HCT116 (cell line): ENCODE measurements at places on chromosomes 2 and 18. TPM values are rescaled to one million over a fixed set of nuclear protein-coding genes. Genes with fewer than 3 reads are reported as not detected.

- DNase-seq: no peak
These were observed 198.5 kb downstream of the LOXHD1 start for GRCh38 chr18:46458472-46458871.

- DNase-seq: peak; percentile 18
These were observed 27.3 kb downstream of the LPIN2 start for GRCh38 chr18:2985628-2986027.

- no peak for DNase-seq
These were observed 118.4 kb upstream of the TMEM18 start for GRCh38 chr2:795531-796041.

GRCh38 chr2:7721413-7721995, 804.3 kb downstream of the RNF144A start:
- DNase-seq: no peak

ABHD3 gene
- 29.9 TPM for total RNA-seq

PTGR3 gene
- total RNA-seq: 25.3 TPM

- no peak for DNase-seq
These were observed 5.4 kb downstream of the IL1R1 start for GRCh38 chr2:102147935-102148334.

DNA sequence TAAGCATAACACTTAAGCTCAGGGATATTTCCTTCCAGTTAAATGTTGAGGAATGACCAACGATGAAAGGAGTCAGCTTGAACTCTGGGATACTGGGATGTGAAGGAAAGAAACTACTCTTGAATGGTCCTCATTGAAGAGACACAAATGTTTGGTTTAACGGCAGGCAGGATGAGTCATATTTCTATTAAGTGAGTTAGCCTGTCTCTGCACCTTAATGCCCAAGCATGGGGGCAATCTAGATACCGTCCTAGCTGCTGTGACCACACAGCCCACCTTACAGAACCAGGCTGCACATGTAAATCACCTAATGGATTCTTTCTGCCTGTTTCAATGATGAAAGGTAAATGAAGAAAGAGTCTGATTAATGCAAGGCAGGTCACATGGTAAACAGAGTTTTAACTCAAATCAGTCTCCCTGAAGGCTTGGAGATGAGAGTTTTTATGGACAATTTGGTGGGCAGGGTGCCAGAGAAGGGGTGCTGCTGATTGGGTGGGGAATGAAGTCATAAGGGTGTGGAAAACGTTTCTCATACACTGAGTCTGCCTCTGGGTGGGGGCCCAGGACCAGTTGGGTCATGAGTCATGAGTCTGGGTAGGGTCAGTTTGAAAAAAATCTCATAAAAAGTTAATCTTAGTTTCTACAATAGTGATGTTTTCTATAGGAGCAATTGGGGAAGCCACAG, 144.6 kb upstream of the MMADHC start:
- DNase-seq: no peak

DNA sequence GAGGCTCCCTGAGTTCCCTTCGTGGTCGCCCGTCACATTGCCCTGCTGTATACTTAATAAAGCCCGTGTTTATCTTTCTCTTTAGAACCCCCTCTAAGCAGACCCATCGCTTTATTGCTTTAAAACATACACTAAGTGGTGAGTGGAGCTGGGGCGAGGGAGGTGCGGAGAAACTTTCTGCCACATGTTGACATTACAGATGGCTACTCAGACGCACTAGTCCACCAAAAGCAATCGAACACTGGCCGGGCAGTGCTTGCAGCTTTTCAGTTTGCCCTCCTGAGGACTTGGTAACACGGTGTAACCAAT, 859 bp upstream of the COLEC12 start:
- no peak for DNase-seq

DNA sequence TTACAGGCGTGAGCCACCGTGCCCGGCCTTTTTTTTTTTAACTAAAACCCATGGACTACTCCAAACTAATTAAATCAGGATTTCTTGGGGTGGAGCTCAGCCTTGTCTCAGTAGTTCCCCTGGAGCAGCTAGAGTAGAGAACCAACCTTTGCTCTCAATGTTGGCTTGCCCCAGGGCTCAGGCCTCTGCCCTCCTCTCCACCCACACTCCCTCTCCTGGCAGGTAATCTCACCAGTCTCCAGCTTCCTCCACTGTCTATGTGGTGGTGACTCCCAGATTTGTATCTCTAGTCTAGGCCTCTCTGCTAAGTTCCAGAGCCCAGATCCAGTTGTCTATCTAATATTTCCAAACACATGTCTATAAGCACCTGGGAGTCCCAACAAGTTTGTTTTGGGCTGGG, 9.6 kb upstream of the MTA3 start:
- peak; percentile 3 for DNase-seq

RETREG2 gene
- total RNA-seq: 63.7 TPM

- DNase-seq: no peak
These were observed 186.1 kb downstream of the INHBB start for GRCh38 chr2:120531863-120532600.

GRCh38 chr2:234840336-234840735, 111.5 kb upstream of the SH3BP4 start:
- peak; percentile 71 for DNase-seq

DNA sequence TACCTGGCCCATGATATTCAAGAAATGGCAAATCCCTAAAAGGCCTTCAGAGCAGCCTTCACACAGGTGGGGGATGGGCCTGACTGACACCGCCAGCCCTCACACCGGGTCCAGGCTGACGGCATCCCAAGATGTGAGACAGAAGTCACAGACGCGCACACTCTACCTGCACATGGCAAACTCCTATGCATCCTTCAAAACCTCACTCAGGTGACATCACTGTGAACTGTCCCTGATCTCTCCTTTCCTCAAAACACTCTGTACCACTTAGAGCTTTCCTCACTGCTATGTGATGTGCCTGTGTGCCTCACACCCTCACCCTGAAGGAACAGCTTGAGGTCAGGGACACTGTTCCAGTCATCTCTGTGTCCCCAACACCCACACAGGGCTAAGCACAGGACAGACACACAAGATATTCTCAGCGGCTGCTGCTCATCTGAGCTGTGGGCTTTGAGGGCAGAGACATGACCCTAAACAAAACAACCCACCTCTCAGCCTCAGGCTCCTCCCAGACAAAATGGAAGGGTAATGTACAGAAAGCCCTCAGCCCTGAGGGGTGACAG, 27.5 kb downstream of the BIN1 start:
- DNase-seq: no peak

FHOD3 gene
- total RNA-seq: 4.0 TPM

GRCh38 chr2:95240091-95240490, 32.8 kb downstream of the ZNF892 start:
- no peak for DNase-seq

DNA sequence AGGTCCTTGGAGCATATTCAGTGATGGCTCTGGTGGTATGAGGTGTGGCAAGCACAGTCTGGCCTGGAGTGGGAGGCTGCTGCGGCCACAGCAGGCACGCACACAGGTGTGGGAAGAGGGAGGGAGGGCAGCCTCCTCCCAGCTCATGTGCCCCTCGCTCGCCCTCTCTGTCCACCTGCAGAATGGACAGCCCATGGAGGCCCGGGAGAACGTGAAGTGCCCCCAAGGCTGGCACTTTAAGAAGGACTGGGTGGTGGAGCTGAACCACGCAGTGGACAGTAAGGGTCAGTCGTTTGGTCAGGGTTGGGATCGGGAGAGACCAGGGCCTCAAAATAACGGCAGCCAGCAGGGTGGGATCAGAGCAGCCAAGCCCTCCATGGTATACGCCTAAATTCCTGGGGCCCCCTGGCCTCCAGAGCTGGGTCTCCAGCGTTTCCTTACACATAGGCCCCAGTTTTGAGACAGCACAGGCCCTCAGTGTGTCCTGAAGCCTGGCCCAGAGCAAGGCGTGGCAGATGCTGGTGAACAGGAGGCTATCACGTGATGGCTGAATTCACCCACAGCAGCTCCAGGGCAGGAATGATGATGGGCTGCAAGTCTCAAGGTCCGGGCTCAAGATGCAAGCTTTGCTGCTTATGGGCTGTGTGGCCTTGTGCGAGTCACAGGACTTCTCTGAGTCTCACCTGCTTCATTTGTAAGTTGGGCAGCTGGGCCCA, 47.9 kb downstream of the FER1L5 start:
- DNase-seq: no peak

PLEKHH2 gene
- 7.8 TPM for total RNA-seq

DNA sequence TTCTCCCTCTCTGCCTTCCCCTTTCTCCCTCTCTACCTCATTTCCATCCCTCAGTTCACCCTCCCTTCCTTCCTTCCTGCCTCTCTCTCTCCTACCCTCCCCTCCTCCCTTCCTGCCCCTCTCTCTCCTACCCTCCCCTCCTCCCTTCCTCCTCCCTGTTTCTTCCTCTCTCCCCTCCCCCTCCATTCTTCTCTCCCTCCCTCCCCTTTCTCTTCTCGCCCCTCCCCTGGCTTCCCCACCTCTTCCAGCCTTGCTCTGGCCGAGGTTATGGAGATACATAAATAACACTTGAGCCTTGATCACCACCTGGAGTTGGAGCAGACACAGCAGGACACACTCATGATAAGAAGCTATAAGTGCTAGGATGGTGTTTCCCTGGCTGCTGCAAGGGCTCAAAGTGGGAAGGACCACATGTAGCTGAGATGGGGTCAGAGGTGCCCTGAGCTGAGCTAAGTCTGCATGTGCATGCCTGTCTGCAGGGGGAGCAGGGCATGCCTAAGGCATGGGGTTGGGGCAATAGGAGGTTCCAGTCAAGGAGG, 326.1 kb upstream of the HS6ST1 start:
- DNase-seq: no peak

DNA sequence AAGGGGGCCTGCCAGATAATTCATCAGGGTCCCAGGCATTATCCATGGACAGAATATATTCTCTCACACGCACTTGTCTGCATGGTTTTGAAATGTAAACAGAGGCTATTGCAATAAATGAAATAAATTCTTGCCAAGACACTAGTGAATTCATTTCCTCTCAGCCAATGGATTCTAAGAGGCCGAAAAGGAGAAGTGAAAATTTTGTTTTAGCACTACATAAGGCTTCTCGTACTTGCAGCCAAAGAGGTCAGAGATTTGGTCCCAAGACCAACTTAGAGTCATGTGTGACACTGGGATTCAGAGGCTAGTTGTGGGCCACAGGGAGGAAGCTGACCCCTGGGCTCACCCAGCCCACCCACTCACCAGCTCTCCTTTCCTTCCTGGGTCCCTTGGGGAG, 184.1 kb upstream of the GLI2 start:
- no peak for DNase-seq

DNA sequence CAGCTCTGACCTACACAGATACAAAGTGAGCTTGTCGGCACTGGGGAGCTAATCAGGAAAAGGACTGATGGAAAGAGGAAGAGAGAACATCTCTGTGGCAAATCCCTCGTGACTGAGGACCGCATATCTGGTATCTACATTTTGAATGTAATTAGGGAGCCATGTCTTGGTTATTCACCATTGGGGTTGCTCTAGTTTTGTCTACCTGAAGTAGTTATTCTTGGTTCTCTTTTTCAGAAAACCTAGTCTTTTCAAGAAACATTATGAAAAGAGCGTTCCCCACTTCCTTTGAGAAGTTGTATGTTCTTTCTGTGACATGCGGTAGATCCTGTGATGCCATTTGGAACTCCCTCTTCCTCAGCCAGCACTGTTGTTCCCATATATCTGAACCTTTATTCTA, 104.4 kb downstream of the DOCK10 start:
- no peak for DNase-seq

DNA sequence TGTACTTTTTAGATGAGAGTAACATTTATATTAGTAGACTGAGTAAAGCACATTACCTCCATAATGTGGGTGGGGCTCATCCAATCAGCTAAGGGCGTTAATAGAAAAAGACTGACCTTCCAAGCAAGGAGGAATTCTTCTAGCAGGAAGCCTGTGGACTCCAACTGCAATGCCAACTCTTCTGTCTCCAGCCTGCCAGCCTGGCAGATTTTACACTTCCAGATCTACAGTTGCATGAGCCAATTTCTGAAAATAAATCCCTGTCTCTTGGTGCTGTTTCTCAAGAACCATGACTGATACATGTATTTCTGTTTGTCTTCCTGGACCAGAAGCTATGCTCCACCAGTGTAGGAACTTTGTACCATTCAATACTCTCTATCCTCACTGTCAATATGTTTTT, 69.0 kb upstream of the LMAN1 start:
- DNase-seq: no peak

DNA sequence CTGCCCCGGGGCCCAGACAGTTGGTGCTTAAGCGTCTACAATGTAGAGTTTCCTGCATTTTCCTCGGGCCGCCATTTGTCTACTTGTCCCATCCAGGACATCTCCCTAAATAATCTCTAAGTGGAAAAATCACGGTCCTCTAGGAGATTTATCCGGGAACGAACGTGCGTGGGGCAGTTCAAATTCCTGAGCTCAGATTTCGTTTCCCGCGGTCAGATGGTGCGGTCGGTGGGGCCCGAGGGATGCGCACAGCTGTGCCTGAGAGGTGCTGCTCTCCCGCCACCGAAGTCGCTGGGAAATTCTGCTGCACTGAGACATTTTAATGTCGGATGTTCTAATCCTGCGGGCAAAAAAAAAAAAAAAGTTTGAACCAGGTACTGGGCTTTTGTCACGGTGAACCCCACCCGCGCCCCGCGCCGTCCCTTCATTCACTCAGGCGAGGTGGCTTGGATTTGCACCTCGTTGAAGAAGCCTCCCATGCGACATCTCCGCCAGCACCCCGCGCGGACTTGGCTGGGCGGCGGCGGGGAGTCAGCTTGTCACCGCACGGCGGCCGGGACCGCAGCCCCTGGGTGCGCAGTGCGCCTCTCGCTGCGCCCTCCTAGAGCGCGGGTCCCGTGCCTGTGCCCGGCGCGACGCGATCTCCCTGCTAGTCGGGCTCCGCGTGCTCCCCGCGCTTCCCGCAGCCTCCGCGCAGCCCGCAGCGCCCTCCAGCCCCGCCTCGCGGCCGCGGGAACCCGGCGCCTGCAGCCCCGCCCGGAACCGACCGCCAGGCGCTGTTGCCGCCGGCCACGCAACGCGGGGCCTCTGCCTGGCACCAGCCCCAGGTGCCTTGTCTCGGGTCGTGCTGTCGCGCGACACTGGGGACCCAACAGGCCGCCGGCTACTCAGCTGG, 191.9 kb upstream of the TCF4 start:
- DNase-seq: no peak

SULT1C4 gene
- not detected for total RNA-seq

GRCh38 chr2:72140621-72140960, 7.1 kb downstream of the CYP26B1 start:
- DNase-seq: no peak

DNA sequence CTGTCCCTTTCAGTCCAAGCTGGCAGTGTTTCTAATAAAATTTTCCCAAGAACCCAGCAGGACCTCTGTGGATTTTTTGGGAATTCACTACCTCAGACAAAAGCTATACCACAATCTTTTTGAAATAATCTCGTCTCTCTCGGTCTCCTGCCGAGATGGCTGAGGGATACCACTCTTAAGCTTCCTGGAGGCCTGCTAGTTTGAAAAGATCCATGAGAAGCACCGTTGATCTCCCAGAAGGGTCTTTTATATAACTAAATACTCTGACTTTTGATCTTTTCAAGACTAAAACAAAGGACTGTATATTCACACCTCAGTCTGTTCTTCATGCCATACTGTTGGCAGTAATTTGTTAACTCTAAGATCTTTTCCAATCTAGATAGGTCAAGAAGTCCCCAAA, 141.7 kb downstream of the UPP2 start:
- DNase-seq: no peak

GRCh38 chr2:166972002-166972401, 83.7 kb downstream of the XIRP2 start:
- no peak for DNase-seq

- DNase-seq: no peak
These were observed 2.7 kb upstream of the NPC1 start for GRCh38 chr18:23588836-23589560.

GRCh38 chr2:139790807-139791752, 1010.9 kb upstream of the NXPH2 start:
- peak; percentile 29 for DNase-seq

EFR3B gene
- total RNA-seq: 0.96 TPM

- no peak for DNase-seq
These were observed 13.7 kb upstream of the GAL3ST2 start for GRCh38 chr2:241762933-241763369.
